ENCODE measurements at places on chromosomes 16 and 17.

DNA sequence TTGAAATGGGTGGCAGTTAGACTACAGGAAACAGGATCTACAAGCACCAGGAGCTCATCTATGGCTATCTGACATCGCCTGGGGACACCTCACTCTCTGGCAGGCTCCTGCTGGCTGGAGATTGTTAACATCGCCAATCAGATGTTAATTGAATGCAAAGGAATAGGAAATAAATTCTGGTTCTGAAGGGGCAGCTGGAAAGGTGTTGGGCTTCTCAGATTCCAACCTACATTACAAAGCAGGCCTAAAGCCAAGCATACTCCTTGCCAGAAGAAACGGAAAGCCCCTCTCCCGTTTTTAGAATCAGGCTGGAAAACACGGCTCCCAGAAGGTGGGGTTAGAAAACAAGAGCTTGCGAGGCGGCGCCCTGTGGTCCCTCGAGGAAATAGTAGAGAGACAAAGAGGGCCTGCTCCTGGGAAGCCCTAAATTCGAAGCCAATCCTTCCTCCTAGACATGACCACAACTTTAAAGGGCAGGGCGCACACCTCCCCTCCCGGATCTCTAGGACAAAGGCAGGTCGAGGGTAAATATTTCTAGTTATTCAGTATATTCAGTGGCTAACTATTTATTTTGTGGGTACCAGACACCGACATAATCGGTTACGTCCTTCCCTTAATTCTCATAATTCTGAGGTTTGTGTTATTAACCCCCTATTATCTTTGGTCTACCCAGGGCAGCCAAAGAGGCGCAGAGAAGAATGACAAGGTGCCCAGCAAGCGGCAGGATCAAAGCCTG lies 763 bp upstream of the TOM1L1 start:
- no peak for DNase-seq

DNA sequence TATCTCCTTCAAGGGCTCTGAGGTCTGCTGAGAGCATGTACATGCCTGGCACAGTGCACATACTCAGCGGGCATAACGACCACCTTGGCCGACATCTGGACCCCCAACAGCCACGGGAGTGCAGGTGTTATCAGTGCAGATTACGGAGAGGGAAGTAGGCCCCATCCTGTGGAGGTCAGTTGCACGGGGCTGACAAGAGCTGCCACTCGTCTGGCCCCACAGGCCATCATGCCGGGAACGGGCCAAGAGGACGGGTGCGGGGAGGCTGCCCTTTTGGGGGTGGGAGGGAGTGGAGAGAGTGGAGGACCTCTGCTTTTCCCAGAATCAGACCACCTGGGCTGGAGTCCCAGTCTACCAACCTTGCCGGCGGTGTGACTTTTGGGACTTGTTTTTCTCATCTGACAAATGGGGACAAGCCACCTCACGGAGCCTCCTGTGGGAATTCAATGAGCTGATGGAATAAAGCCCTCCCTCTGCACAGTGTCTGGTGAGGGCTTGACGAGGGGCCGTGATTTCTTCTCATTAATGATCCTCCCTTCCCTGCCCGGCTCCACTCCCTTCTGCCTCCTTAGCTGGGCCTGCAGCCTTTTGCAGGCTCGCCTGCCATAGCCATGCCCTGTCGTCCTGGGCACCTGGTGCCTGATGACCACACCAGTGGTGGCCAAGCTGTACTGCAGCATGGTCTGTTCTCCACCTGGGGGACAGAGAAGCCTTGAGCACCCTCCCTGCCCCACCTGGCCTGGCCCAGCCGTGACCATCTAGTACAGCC lies 4.6 kb downstream of the PRSS33 start:
- DNase-seq, result no peak

- peak; percentile 27 for DNase-seq
Measured at GRCh38 chr16:12362482-12363458, 386.2 kb downstream of the SNX29 start.

DNA sequence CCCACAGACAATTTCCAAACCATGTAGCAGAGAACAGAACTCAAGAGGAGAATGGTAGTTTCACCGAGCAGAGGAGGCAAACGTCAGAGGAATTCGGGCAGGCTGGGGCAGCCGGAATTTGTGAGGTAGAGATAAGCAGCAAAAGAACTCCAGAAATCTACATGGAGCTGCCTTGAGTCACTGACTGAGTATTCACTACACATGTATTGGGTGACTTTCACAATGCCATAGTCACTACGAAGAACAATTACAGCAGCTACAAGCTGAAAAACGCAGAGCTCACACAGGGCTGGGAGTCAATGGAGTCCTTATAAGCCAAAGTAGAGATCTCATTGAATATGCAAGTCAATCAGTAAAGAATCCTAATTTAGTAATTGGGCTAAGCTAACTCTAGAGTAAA lies 13.4 kb downstream of the CMC2 start:
- peak; percentile 30 for DNase-seq

DNA sequence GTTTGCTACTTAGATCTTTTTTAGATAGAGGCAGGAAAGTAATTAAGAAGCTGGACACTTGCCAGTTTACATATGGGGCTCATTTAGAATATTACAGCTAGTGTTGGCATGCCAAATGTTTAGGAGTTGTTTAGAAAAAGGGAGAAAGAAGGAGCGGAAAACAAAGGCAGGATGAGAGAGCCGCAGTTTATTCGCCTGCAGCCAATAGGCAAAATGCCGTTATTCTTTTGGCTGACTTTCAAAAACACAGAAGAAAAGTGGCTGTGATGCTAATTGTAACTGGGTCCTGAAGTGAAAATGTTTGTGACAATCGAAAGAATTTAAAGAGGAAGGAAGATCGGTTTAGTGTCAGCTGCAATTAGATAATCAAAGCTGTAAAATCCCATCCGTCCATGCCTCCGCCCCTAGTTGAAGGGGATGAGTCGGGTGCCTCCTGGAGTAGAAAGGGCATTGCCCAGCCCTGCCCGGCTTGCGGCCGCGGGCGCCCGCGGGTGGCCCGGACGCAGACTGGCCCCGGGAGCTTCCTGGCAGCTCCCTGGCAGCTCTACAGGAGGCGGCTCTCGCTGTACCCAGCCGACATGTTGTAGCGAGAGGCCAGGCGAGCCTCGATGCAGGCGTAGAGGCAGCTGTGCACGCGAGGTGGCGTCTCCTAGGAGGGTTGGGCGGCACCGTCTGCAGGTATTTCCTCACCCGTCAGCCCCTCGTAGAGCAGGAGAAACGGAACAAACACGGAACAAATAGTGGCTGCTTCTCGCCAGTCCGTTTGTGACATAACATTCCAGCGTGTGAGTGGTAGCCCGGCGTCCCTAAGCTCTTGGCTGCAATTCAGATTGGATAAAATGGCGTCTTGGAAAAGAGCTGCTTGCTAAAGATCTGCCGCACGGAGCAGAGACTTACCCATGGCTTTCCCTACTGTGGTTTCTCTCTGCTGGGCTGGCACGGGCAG lies 82.2 kb downstream of the TNRC6C start:
- DNase-seq, result peak; percentile 91

- no peak for DNase-seq
Measured at GRCh38 chr16:83686726-83687125, 121.1 kb upstream of the HSBP1 start.

DNA sequence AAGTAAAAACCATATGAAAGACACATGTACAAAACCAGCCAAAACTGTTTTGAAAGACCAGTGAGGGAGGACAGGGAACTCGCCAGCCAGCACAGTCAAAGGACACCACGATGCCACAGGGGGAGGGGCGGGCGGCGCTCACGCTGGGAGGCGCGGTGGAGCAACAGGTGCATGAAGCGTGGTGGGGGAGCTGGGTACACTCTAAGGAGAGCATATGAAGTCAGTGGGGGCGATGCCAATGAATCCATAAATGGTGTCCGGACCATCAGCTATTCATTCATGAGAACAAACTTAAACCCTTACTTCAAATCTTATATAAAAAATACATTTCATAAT lies 101.0 kb upstream of the DNAH17 start:
- DNase-seq, result no peak

Measured in midbrain (tissue), 1 donor.